KBM-7 (cell line): ENCODE measurements at places on chromosomes 3 and 15.

- DNase-seq = no peak
Observed at GRCh38 chr15:63997715-63998442, 48.4 kb downstream of the DAPK2 start.

- DNase-seq = no peak
Observed at GRCh38 chr15:43941555-43941954, 114.8 kb downstream of the WDR76 start.

- no peak for DNase-seq
Observed at GRCh38 chr15:80861731-80862170, 82.6 kb downstream of the CEMIP start.

DNA sequence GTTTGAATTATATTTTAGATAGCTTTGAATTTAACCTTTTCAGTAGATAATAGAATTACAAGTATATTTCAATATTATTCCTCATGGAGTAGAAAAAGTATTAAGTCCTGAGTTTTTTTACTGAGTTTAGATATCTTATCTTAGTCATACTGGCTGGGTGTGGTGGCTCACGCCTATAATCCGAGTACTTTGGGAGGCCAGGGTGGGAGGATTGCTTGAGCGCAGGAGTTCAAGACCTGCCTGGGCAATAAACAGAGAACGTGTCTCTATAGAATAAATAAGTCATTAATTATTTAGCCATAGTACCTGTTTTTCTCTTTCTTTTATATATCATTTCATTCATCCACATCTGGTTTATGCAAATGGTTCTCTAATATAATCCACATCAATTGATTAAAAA is 9.9 kb downstream of the RAP2B start:
- no peak for DNase-seq

DNA sequence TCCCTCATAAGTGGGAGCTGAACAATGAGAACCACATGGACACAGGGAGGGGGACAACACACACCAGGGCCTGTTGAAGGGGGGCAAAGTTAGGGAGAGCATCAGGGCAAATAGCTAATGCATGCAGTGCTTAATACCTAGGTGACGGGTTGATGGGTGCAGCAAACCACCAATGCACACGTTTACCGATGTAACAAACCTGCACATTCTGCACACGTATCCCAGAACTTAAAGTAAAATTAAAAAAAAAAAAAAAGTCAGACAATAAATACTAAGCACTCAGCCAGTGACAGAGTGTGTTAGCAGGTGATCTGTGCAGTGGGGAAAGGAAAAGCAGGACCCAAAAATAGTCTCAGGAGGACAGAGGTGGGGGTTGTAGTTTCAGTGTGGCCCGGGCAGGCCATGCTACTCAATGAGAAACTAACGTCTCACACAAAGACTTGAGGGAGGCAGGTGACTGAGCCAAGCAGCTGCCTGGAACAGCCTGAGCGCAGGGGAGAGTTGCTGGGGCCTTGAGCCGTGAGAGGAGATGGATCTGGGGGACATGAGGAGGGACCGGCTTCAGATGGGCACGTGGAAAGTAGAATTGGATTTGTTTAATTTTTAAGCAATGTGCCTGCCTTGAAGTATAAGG is 18.4 kb downstream of the ANKDD1A start:
- no peak for DNase-seq

DNA sequence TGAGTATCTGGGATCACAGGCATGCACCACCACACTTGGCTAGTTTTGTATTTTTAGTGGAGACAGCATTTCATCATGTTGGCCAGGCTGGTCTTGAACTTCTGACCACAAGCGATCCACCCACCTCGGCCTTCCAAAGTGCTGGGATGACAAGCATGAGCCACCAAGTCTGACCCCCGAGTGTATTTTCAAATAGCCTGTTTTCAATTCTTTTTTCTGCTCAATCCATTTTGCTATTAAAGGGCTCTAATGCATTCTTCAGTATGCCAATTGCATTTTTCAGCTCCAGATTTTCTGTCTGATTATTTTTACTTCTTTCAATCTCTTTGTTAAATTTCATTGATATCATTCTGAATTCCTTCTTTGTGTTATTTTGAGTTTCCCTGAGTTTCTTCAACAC is 5.8 kb downstream of the OR5H6 start:
- DNase-seq = no peak

GRCh38 chr3:121504618-121505017 is 41.2 kb downstream of the POLQ start:
- DNase-seq = no peak

GRCh38 chr15:80485370-80486164 is 81.4 kb downstream of the ARNT2 start:
- DNase-seq = peak; percentile 16

DNA sequence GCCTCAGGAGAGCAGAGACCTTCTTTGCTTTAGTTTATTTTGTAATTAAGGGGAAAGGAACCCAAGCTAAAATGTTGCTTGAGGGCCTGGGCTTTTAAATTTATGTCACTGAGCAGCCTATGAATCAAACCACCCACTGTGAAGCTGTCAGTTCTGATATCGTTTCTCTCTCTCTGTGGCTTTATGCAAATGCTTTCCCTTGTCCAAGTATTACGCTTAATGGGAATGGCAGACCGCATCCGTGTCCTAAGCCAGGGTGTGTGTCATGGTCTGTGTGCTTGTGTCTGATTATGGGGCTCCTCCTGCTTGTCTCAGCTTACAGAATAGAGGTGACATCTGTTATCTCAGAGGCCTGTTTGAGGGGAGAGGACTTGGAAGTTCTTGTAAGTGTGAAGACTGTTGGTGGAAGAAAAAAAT is 82.4 kb downstream of the EBLN2 start:
- DNase-seq = no peak

- DNase-seq = no peak
Observed at GRCh38 chr15:35559683-35560082, 13.7 kb upstream of the DPH6 start.

GRCh38 chr15:38323895-38324294 is 71.3 kb downstream of the SPRED1 start:
- no peak for DNase-seq

DNA sequence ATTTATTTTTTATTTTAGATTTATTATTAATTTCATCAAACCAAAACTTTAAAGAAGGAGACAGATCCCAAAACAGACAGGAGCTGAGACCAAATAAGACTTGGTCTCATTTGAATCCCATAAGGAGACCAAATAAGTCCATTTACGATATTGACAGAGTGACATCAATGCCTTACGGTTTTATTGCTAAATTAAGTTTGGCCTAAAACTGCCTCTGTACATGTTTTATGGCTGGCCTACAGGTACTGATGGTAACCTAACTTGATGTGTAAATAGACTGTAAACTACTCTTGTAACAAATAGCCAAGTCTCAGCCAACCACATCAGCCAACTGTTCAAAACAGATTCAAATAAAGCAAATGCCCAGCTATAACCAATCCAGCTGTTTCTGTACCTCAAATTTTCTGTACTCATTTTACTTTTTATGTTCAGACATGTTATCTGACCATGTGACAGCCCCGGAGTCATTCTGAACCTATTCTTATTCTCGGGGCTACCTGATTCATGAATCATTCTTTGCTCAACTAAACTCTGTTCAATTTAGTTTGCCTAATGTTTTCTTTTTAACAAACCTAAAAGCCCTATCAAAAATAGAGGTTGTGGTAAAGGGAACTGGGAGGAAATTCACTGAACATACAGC is 89.4 kb upstream of the CDAN1 start:
- DNase-seq = no peak

DNA sequence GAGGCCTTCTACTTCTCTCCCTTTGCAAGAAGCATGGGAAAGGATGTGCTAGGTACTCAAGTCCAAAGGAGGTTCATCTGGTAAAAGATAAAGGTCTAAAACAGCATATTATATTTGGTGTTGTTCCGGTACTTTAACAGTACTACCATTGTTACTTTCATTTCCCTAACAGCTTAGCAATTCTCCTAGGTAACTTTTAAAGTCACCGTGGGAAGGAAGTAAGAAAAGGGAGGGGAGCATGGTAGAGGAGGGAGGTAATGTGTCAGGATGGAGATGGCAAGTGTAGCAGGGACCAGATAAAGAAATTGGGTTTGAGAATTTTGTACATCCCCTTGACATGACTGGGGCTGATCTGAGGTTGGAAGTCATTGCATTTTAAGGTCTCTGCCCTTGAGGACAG is 89.4 kb upstream of the SKOR1 start:
- DNase-seq = no peak

DNA sequence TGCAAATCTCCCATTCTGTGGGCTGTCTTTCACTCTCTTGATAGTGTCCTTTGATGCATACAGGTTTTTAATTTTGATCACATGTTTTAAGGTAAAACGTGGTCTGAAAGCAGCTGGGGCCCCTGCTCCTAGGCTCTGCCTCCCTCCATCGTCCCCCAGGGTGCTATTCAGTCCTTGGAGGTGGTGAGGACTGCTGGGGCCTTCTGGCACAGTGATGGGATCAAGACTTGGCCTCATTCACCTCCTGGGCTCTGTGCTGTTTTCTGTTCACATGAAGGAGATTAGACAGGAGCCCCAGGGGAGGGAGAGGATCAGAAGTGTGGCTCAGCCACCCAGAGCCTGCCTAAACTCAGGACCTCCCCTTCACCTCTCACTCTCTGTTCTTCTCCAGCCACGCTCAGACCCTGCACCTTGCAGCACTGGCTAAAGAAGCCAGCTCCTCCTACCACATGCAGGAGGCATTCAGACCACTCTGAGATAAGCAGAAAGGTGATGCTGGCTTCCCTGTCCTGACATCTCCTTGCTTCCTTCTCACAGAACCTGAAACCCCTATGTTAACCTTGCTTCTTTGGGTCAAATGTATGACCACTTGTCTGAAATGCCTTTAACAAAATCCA is 43.9 kb downstream of the PAQR5 start:
- no peak for DNase-seq

DNA sequence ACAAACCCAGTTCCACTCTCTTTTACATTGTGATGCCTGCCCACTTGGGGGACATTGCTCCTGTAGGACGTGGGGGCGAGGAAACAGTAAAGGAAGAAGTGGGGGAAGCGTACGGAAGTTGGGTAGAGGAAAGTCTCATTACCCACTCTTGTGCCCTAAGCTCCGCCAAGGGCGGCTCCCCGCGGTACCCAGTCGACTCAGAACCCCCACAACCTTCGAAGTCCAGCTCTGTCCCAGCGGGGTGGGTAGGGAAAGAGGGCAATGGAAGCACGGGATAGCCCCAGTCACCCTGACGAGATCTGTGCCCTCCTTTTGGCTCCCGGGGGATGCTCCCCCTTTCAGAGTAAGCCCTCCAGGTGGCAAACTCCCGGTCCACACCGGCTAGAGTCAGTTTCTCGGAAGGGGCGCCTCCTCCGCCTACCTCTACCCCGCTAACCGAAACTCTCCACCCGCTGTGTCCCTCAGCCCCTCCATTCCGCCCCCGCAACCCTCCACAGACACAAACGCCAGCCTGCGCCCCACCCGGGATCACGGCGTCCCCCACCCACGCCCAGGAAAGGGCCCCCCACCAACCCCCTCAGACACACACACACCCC is 527 bp downstream of the CSNK1G1 start:
- DNase-seq = peak; percentile 67
